SJSA1 (cell line): ENCODE measurements at places on chromosomes 7 and 10.

- DNase-seq: peak; percentile 51
Measured at GRCh38 chr10:114343623-114344505, 60.4 kb downstream of the AFAP1L2 start.

DNA sequence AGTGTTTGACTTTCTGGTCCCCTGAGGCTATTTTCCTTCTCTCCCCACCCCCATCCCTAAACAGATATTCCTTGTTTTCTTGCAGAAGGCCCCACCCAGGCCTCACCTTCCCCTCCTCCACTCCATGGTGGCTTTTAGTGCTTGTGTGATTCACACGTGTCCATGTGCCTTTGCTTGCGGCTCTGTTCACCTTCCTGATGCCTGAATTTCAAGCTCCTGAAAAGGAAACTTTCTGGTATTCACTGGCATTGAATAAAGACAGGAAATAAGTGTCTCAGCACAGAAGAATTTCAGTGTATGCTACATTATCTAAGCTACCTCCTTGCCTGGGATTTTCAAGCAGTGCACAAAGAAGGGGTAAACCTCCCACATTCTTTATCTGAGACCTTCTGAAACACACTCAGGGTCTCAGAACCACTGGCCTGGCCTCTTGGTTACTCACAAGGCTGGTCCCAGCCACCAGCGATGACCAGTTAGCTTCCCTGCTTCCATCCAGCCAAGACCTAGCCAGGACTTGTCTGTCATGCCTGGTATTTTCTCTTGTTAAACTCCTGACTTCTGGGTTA is 17.2 kb upstream of the UBE2H start:
- DNase-seq: peak; percentile 91

GRCh38 chr7:44048031-44048795 is 3.7 kb downstream of the DBNL start:
- DNase-seq: no peak

GRCh38 chr7:37287131-37287855 is 161.4 kb downstream of the ELMO1 start:
- no peak for DNase-seq

DNA sequence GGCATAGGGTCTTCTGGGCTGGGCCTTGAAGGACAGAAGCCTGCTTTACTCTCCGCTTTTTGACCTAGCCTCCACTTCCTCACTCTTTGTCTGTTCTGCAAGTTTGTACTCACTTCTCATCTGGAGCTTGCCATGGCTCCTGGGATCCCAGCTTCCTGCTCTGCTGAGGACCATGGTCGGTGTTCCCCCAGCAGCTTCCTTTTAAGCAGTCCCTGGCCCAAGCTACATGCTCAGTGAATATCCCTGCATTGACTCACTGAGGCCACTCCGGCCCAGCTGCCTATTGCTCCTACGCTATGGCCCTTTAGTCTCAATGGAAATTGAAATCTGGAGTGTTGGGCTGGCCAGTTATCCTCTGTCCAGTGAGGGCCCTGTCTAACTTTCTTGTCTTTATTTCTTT is 427.7 kb downstream of the RPS24 start:
- no peak for DNase-seq

- peak; percentile 75 for DNase-seq
Measured at GRCh38 chr7:1533547-1534329, 3.2 kb downstream of the MAFK start.

GRCh38 chr10:33306701-33307519 is 27.6 kb downstream of the NRP1 start:
- no peak for DNase-seq

DNA sequence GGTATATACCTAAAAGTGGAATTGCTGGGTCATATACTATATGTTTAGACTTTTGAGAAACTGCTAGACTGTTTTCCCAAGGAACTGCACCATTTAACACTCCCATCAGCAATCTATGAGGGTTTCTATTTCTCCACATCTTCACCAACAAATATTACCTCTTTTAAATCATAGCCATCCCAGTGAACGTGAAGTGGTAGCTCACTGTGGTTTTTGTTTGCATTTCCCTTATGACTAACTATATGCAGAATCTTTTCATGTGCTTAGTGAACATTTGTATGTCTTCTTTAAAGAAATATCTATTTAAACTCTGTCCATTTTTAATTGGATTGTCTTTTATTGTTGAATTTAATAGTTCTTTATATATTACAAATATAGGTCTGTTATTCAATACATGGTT is 115.8 kb upstream of the SEC61G start:
- no peak for DNase-seq

DNA sequence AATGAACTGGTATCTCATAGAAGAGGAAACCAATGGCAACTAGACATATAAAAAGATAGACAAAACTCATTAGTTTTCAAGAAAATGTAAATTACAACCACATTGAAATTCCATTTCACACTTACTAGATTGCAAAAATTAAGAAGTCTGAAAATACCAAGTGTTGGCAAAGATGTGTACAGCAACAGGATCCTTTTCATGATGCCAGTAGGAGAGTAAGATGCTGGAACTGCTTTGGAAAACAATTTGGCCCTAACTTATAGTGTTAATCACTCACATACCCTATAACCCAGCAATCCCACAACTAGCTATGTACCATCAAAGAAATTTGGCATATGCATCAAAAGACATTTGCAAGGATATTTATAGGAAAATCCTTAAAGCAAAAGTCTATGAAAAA is 15.5 kb downstream of the REEP3 start:
- no peak for DNase-seq

GRCh38 chr7:75738604-75738974 is at the start of gene HIP1:
TSS of gene HIP1 (minus strand) at chr7:75738941. CDS start at chr7:75738920, 21 bp downstream.
- no peak for DNase-seq

- DNase-seq: peak; percentile 25
Measured at GRCh38 chr7:93442478-93443224, 131.9 kb downstream of the CALCR start.

DNA sequence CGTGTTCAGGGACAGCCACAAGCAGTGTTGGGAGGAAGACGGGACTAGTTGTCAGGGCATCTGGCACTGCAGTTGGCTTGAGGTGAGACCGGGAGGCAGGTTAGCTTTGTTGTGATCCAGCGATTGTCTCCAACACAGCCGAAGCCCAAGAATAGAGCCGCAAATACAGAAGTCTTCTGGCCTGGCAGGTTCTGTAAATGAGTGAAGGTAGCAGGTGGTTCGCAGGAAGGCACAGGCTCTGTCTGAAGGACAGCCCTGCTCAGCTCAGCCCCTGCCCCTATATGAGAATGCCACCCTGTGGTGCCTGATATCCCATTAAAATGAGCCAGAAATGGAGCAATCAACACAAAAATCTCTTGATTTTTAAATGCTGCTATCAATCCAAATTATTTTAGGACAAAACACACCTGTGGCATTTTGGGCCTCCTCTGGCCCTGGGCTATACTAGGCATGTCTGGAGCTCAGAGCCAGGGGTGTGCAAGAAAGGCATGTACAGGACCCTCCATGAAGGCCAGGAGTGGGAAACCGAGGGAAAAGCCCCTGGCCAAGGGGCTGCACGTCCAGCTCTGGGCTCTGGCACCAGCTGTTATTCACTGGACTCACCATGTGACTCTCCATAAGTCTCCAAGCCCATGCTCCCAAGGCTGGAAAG is 11.2 kb upstream of the C10orf71 start:
- no peak for DNase-seq

GRCh38 chr10:123726836-123727235 is 60.7 kb downstream of the GPR26 start:
- no peak for DNase-seq

DNA sequence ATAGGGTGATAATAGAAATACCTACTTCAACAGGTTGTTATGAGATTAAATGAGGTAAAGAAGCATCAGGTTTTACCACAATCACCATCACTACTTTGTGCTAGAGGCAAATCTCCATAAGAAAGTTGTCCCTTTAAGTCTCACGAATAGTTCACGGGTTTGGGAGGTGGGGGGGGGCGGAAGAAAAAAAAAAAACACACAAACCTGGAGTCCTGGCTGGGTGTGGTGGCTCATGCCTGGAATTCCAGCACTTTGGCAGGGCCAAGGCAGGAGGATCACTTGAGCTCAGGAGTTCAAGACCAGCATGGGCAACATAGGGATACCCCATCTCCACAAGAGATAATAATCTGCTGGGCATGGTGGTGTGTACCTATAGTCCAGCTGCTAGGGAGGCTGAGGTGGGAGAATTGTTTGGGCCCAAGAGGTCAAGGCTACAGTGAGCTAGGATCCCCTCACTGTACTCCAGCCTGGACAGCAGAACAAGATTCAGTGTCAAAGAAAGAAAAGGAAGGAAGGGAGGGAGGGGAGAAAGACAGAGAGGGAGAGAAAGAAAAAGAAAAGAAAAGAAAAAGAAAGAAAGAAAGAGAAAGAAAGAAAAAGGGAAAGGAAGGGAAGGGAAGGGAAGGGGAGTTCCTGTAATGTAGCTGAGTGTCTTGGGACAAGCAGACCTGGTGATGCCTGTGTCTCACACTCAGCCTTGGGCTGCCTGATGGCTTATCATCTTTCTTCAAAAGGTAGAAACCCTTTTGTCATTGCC is 231.4 kb downstream of the CREB5 start:
- DNase-seq: no peak

GRCh38 chr7:146255609-146256008 is 139.0 kb downstream of the CNTNAP2 start:
- no peak for DNase-seq

DNA sequence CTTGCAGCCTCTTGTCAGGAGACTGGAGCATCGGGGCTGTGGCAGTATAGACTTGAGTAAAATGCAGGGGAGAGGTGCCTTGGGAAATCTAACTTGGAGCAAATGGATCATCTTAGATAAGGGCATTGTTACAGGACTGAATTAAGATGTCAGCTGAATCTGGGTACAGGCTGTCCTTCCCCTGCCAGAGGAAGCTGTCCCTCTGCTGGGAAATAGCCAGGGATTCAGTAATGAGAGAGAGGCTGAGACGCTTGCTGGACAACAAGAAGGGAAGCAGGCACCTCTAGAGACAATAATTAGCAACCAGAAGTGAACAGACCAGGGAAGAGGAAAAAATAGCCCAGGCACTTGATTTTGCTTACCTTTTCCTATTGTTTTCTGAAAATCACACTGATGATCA is 20.7 kb upstream of the RAPGEF5 start:
- no peak for DNase-seq

GRCh38 chr10:112115781-112116385 is 67.7 kb downstream of the GPAM start:
- peak; percentile 21 for DNase-seq

GRCh38 chr10:103145046-103145445 is 48.0 kb downstream of the NT5C2 start:
- DNase-seq: no peak

- no peak for DNase-seq
Measured at GRCh38 chr10:75238182-75239095, 2.7 kb upstream of the COMTD1 start.

DNA sequence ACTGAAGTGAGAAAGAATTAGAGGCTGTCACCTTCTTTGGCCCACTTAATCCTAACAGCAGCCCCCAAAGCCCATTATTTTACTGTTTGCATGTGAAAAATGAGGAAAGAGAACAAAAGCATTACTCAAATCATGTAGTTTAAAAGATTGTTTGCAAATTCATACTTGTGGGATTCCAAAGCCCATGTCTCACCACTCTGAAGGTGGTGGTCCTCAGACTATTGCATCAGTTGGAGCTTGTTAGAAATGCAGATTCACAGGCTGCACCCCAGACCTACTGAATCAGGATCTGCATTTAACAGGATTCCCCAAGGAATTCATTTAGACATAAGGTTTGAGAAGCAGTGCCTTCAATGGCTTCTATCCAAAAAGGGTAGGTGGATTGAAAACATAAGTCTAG is 93.7 kb upstream of the PDE1C start:
- DNase-seq: no peak

- DNase-seq: no peak
Measured at GRCh38 chr7:132545756-132546155, 30.5 kb downstream of the PLXNA4 start.

DNA sequence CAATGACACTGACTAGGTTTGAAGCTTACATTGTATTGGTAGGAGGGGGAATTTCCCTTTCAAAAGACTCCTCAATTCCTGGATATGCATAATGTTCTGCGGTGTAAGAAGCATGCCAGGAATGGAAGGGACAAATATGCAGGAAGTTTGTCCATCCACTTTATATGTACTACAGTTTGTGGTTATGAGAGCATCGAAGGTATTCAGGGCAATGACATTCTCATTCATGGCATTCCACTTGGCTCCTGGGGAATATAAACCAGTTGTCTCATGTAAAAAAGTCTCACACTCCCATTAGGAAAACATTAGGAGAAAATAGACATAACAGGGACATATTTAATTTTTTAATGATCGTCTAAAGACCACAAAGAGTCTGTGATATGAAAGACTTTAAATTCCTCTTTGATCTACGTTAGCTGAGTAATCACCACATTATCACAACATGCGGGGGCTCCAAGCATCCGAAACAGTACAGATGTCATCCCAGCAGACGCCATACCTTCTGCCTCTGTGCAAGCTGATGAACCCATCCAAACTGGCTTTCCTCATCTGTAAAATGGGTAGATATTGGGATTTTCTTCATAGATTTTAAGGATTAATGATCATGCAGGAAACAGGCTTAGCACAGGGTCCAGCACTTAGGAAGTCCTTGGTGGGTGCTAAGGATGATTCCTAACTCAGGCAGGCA is 675.3 kb downstream of the INHBA start:
- peak; percentile 98 for DNase-seq

DNA sequence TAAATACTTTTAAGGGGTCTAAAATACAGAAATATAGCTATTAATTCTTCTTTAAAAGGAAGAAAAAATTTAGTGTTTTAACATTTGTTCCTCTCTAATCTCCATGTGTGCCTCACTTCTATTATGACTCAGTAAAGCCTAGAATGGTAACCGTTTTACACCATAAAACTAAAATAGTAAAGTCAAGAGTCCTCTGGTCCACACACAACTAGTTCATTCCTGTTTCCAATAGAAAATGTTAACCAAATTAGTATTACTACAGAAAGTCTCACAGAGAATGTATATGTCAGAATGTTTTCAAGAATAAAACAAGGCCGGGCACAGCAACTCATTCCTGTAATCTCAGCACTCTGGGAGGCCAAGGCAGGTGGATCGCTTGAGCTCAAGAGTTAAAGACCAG is 55.8 kb downstream of the CNOT4 start:
- DNase-seq: no peak

GRCh38 chr10:118214776-118215175 is 127.3 kb downstream of the FAM204A start:
- no peak for DNase-seq

GRCh38 chr7:84637568-84638338 is 443.2 kb upstream of the SEMA3A start:
- DNase-seq: peak; percentile 84

DNA sequence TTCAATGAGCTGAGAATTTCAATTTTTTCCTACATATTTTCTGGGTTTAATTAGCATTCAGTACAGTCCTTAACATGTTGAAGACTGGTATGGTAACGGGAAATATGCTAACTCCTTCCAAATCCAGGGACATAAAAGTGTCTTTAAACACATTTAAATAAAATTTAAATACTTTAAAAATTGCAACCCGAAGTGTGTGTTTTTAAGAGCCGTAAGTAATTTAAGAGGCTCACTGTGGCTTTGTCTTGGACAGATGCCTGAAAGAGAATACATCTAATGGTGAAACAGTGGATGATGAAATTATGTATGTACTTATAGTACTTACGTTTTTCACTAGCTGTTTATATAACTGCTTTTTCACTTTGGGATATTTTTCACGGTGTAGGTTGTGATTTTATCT is 687.3 kb upstream of the CELF2 start:
- DNase-seq: no peak

- DNase-seq: no peak
Measured at GRCh38 chr7:148903504-148903903, 19.4 kb upstream of the EZH2 start.

- DNase-seq: no peak
Measured at GRCh38 chr10:126066456-126066855, 170.1 kb downstream of the FANK1 start.

GRCh38 chr7:2008936-2009540 is 223.7 kb downstream of the MAD1L1 start:
- no peak for DNase-seq
